ENCODE measurements at places on chromosomes 4 and X. TPM values are rescaled to one million over a fixed set of nuclear protein-coding genes. Genes with fewer than 3 reads are reported as not detected.

Gene F9
- not detected for total RNA-seq

Gene PPEF2
- total RNA-seq, result 0.56 TPM

DNA sequence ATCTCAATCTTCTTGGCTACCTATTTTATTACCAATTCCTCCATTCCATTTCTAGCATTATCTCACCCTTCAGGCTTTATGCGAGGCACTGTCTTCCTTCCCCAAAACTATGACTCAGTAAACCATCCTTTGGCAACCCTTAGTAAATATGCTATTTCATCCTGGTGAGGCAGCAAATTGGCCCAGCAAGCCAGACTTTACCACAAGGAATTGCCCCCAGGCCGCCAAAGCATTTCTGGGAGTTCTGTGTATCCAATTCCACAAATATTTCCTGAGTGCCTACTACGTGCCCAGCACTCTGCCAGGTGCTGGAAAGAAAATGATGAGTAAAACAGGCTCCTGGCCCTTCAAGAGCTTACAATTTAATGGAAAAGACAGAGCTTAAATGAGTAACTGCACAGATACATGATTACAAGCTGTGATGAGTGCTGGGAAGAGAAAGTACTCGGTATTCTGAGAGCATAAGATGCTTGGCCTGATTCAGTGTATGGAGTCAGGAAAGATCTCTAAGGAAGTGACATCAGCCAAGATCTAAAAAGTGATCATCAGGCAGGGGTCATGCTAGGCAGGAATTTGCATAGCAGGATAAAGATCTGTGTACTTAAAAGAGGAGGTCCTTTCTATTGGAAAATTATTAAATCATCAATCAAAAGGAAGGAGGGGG, 193.8 kb downstream of the ADAMTS3 start:
- no peak overlapping the region for H3K4me3 ChIP-seq
- no peak for DNase-seq
- H3K36me3 ChIP-seq, result no peaks in the 10 kb centered on the region
- no peaks in the 10 kb centered on the region for H3K4me1 ChIP-seq
- no peaks in the 10 kb centered on the region for H3K27me3 ChIP-seq

- H3K27ac ChIP-seq, result no peak overlapping the region
- no peak for DNase-seq
- peaks cover 12% of the 10 kb centered on the region for H3K4me1 ChIP-seq
- H3K4me3 ChIP-seq, result no peak overlapping the region
Observed at GRCh38 chrX:150896632-150897031, 1.8 kb downstream of the CD99L2 start.

- H3K27me3 ChIP-seq, result no peaks in the 10 kb centered on the region
- no peaks in the 10 kb centered on the region for H3K36me3 ChIP-seq
- no peak for DNase-seq
- no peak overlapping the region for H3K4me3 ChIP-seq
- H3K4me1 ChIP-seq, result peaks cover 21% of the 10 kb centered on the region
- no peak overlapping the region for H3K27ac ChIP-seq
Observed at GRCh38 chr4:48752246-48752645, 27.8 kb downstream of the FRYL start.

DNA sequence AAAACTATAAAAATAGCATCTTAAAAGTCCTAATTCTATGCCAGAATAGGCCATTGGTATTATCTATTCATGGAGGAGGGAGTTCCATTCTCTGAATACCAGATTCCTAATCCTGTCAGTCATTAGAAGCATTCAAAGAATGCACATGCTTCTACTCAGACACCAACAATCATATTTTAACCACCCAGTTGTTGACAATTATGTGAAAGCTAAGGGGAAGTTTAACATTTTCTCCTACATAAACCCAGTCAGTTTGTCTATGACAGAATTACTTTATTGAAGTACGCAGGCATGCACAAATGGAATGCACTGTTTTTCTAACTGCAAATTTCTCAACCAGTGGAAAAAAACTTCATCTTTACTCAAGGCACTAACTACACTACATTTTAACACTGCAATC, 69.6 kb upstream of the MTNR1A start:
- DNase-seq, result no peak
- H3K36me3 ChIP-seq, result no peaks in the 10 kb centered on the region

DNA sequence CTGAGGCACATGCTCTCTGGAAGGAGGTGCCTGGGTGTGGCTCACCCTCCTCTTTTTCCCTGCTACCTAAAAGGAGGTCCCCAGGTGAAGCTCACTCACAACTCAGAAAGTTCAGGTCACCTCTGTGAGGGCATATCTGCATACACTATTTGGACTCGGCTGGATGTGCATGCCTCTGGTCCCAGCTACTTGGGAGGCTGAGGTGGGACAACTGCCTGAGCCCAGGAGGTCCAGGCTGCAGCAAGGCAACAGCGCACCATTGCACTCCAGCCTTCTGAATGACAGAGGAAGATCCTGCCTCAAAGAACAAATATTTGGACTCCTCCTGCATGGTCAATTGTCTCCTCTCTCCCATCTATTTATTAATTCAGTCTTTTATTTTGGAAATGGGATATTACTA, 46.4 kb downstream of the CPLX1 start:
- no peak for DNase-seq
- H3K4me3 ChIP-seq, result no peak overlapping the region
- H3K27me3 ChIP-seq, result peaks cover 3% of the 10 kb centered on the region
- H3K36me3 ChIP-seq, result peaks cover 41% of the 10 kb centered on the region
- H3K4me1 ChIP-seq, result peaks cover 65% of the 10 kb centered on the region

- no peak overlapping the region for H3K4me3 ChIP-seq
- H3K36me3 ChIP-seq, result no peaks in the 10 kb centered on the region
- no peaks in the 10 kb centered on the region for H3K4me1 ChIP-seq
- DNase-seq, result no peak
Observed at GRCh38 chrX:103513067-103513466, 6.2 kb downstream of the RAB40A start.

Gene STBD1
- 0.11 TPM for total RNA-seq

Gene SHROOM4
- not detected for total RNA-seq

- H3K36me3 ChIP-seq, result no peaks in the 10 kb centered on the region
- no peaks in the 10 kb centered on the region for H3K27me3 ChIP-seq
- no peaks in the 10 kb centered on the region for H3K4me1 ChIP-seq
Observed at GRCh38 chr4:14726441-14726840, 275.8 kb upstream of the CPEB2 start.

Gene EVC
- 0.70 TPM for total RNA-seq

Measured in CD4-positive, alpha-beta T cell (primary cell).